ENCODE measurements at places on chromosomes 1 and 21. TPM values are rescaled to one million over a fixed set of nuclear protein-coding genes. Genes with fewer than 3 reads are reported as not detected.

The GJB3 gene
- not detected for total RNA-seq

DNA sequence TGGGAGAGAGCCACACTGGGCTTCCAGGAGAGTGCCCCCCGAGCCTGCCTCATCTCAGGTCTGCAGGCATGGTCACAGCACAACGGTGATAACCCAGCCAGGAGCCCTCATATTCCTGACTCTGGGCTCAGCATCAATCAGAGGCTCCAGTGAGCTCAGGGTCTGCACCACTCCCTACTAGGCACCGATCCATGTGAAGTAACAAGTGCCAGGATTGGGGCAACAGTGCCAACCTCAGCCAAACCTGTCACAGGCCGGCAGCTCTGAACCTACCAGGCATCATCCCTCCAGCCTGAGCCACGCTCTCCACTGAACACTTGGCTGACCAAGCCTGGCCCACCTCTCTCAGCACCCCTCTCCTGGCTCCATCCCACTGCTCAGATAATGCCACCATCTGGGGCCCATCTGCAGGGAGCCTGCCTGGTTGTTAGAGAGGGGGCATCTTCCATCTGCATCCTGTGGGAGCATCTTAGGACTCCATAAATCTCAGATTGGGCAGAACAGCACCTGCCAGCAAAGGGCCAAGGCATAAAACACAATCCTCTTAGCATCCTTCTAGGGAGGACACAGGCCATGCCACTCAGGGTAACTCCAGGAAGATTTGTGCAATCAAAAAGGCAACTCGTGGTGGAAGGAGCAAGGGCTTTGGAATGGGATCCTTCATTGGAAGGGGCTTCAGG lies 213.7 kb upstream of the CSF3R start:
- DNase-seq: no peak

DNA sequence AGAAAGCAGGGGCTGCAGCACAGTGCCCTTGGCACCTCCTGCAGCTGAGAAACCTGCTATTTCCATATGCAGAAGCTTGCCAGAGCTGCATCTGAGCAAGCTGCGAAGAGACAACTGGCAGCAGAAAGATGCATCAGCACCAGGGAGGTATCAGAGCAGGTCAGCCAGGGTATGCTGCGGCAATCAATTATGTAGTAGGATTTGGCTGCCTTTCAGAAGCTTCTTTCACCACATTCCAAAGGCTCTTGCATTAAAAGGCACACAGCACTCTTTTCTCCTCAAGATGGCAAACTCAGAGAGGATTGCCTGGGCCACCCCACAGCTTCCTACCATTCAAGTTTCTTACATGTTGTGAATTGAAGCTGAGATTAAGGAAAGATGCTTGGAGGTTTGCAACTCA lies 47.6 kb upstream of the RAP1A start:
- no peak for DNase-seq

The SPRR2D gene
- total RNA-seq: not detected

GRCh38 chr1:223724376-223724775 lies 12.0 kb downstream of the CAPN2 start:
- DNase-seq: no peak

- no peak for DNase-seq
Measured at GRCh38 chr1:161962091-161962887, 61.4 kb downstream of the OLFML2B start.

DNA sequence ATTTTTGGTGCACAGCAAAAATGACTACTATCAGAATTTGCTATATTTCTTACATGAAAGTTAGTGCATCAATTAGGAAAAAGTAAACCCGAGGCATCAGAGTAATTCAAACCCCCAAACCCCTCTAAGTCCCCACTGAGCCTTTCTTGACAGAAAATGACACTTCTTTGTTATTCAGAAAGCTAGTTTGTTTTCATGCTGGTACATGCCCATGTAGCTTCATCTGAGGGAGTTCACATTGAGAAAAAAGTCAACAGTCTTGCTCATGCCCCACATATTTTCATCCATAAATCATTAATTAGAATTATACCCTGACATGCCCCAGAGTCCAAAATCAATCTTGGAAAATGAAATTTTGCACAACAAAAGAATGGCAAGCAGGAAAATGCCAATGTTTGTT lies 39.9 kb upstream of the PDC start:
- DNase-seq: no peak

- DNase-seq: no peak
Measured at GRCh38 chr1:168235937-168236336, 10.1 kb downstream of the SFT2D2 start.

GRCh38 chr1:92653605-92654381 lies 131.1 kb downstream of the EVI5 start:
- no peak for DNase-seq

The NHLH1 gene
- 0.43 TPM for total RNA-seq

The NCMAP gene
- total RNA-seq: 0.19 TPM

The RBM11 gene
- total RNA-seq: 3.5 TPM

- no peak for DNase-seq
Measured at GRCh38 chr21:44462834-44463200, 7.5 kb downstream of the LRRC3 start.

The SYT14 gene
- total RNA-seq: not detected

DNA sequence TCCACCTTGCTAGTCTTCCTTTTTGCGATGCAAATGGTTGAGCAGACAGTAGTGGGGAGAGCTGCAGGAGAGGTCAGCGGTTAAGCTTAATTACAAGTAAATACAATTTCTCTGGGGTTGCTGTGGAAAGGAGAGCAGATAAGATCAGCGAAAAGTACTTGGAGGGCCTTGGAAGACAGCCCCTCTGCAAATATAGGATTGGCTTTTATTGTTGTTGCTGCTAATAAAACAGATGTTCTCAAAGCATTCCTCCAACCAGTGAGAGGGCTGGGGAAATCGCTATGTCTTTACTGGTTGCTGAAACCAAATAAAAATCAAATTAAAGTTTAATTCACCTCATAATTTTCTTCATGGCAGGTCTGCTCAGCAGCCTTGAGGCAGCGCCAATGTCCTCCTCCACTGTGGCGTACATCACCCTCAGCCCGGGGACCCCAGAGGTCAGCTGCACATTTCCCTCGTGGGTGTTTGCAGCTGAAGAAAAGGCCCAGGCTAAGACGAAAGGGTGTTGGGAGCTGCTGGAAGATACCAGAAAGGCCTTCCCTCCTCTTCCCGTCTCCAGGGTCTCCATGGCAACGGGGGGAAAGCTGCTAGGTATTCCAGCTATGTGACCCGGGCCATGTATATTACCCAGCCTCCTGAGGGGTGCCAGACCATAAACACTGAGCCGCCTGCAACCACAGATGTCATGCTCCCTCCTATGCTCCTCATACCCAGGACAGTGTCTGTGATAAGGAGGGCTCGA lies 54.6 kb upstream of the POU2F1 start:
- no peak for DNase-seq

GRCh38 chr1:41799723-41800122 lies 119.0 kb downstream of the HIVEP3 start:
- no peak for DNase-seq

The TMEM125 gene
- total RNA-seq: not detected

GRCh38 chr1:200776949-200777348 lies 38.3 kb downstream of the CAMSAP2 start:
- DNase-seq: no peak

DNA sequence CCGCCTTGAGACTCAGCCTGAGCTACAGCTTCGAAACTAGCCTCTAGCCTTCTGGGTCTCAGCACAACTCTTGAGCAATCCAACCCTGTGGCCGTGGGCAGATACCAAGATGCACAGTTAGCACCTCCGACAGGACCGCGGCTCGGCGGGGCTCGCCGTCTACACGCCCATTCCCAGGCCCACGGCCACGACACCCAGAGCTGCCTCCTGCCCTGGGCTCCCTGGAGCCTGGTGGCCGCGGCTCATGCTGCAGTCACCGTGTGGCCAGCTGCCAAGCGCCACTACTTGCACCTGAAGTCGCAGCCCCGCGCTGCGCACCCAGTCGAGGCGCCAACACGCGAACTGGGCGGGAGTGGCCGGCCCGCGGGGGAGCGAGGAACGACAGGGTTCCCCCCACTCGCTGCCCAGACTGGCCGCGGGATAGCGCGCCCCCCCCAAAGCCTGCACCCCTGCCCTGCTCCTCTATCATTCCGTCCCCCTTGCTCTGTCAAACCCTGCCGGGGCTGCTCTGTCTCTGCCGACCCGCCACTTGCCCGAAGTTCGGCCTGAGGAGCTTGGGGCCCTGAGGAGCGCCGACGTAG lies 729 bp upstream of the CDCA8 start:
- DNase-seq: peak; percentile 62

The SLC6A17 gene
- not detected for total RNA-seq

DNA sequence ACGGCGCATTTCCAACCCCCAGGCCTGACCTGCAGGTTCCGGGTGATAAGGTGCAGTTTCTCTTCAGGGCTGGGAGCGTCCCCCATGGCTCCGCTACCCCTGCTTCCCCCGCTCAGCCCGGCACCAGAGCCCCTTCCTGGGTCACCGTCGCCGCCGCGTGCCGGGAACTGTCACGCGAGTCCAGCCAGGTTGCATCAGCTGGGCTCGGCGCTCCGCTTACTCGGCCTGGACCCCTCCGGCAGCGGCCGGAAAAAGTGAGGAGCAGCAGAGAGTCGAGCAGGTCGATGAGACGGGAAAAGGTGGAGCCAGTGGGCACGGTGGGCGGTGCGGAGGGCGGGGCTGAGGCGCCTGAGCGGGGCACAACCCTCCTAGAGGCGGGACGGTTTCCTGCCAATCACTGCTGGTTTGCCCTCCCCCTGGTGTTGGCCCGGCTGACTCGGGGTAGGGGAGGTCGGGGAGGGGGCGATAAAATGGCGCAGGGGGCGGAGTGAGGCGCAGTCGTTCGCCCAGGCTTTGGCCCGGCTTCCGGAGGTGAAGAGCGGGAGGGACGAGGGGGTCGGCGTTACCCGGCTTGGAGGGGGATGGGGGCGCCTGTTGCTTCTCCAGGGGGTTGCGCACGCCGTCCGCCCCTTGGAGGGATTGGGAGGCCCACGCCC lies at the start of the genes S100PBP and YARS1:
TSS of gene S100PBP (plus strand) at position 495 of the 656 bp plus-strand sequence. CDS start 8,447 bp downstream, outside the sequence.
TSS of gene YARS1 (minus strand) at position 200 of the 656 bp plus-strand sequence. CDS start at position 86, 114 bp downstream.
- peak; percentile 100 for DNase-seq

The CDCA8 gene
- total RNA-seq: 64.7 TPM

- no peak for DNase-seq
Measured at GRCh38 chr1:55055084-55055882, 15.9 kb downstream of the PCSK9 start.

DNA sequence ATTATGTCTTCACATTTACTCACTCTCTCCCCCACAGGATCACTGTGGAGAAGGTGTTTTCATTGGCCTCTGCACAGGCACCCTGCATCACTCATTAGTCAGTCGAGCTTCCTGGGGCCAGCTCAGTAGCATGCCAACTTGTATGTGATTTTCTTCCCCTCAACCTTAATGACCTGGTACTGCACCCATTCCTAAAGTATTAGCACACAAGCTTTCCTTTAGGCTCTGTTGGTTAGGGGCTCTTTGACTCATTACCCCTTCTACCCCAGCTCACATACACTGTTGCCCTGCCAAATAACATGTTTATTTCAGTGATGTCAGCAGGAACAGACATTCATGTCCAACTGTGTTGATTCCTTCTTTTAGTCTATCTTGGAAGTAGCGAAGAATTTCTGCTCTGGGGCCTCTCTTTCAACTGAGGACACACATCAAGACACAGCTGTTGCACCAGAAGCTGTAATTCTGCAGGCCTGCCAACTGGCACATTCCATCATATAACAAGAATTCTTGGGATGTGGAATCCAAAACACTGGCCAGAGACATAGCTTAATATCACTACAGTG lies 603.5 kb upstream of the ADAMTS5 start:
- no peak for DNase-seq

GRCh38 chr1:220219865-220220698 lies 52.2 kb downstream of the RAB3GAP2 start:
- DNase-seq: no peak

DNA sequence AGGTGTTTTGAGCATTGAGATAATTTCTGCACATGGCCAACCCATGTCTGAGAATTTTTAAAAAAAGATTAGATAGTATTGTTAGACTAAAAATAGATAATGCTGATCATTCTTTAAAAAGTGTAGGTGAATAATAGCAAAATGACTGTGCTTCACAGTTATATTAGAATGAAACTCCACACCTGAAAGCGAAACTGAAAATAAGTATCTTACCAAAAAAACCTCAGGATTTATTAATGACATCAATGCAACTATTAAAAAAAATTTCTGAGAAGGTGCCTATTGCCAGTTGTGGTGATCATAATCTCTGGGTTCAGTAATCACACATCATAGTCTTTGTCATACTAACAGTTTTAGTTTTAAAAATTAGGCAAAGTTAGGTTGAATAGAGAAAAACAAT lies 36.5 kb downstream of the PLA2G4A start:
- no peak for DNase-seq

GRCh38 chr1:79150576-79150975 lies 144.0 kb upstream of the ADGRL4 start:
- DNase-seq: no peak

DNA sequence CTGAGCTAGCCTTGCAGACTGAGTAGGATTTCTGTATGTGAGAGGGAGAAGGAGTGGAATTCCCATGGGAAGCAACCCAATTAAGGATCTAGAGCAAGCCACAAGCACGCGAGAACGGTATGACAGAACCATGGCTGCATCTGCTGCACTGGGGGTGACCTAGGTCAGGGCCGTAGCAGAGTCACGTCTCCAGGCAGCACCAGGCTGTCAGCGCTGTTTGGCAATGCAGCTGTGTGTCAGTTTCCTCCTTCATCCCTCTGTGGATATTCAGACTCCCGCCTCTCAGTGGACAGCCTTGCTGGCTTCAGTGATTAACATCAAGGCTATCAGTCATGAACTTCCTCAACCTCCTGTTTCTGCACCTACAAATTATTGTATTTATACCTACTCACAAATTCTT lies 118.1 kb upstream of the PPP2R5A start:
- DNase-seq: no peak

DNA sequence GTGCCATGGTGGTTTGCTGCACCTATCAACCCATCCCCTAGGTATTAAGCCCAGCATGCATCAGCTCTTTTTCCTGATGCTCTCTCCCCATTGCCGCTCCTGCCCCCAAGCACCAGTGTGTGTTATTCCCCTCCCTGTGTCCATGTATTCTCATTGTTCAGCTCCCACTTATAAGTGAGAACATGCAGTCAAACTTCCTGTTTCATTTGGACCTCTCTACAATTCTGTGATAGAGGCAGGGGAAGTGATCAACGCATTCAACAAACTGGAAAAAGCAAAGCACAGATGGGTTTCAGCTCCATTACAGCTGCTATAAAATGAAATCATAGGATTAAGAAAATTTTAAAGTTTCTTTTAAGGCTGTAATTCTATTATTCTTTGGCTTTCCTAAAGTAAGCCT lies 23.3 kb upstream of the CD55 start:
- DNase-seq: no peak
